ENCODE measurements at places on chromosomes 12 and 14. TPM values are rescaled to one million over a fixed set of nuclear protein-coding genes. Genes with fewer than 3 reads are reported as not detected.

The LALBA gene
- not detected for total RNA-seq

- no peak overlapping the region for H3K4me3 ChIP-seq
- peaks cover 2% of the 10 kb centered on the region for H3K36me3 ChIP-seq
- no peak for DNase-seq
Measured at GRCh38 chr12:111995782-111996480, 17.0 kb downstream of the TMEM116 start.

GRCh38 chr12:65811968-65812700 lies 12.1 kb upstream of the HMGA2 start:
- H3K4me1 ChIP-seq = no peaks in the 10 kb centered on the region
- H3K27me3 ChIP-seq = peaks cover 30% of the 10 kb centered on the region
- H3K27ac ChIP-seq = no peak overlapping the region

DNA sequence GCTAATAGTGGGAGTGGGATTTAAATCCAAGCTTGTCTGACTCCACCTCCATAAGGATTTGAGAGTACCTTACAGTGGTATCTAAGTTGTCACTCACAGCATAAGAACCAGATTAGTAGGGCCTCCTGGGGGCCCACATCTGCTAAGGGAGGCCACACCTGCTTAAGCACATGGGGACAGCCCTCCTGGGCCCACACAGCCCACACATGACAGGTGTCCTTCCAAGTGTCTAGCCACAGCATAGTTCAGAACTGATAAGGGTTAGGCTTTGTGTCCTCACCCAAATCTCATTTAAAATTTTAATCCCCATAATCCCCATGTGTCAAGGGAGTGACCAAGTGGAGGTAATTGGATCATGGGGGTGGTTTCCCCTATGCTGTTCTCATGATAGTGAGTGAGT lies 186.0 kb upstream of the HMGA2 start:
- H3K4me1 ChIP-seq = no peaks in the 10 kb centered on the region
- no peaks in the 10 kb centered on the region for H3K36me3 ChIP-seq
- no peak overlapping the region for H3K27ac ChIP-seq

Measured in activated naive CD4-positive, alpha-beta T cell treated with anti-CD3 and anti-CD28 coated beads for 36 hours (primary cell).